ENCODE measurements at places on chromosomes 16 and 17. TPM values are rescaled to one million over a fixed set of nuclear protein-coding genes. Genes with fewer than 3 reads are reported as not detected.

DNA sequence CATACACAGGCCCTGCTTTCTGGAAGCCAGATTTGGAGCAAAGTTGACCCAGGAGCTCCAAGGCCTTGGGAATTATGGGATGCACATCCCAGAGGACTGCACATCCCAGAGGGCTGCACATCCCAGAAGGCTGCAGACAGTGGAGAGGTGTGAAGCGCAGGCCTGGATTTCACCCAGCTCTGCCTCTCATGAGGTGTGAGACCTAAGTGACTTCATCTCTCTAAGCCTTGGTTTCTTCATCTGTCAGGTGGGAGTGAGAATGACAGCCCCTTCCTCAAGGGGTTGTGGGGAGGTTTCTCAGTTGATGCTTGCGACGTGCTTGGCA, 102.3 kb downstream of the GSG1L start:
- DNase-seq, result no peak

GRCh38 chr17:79779084-79779529, 1.2 kb downstream of the CBX2 start:
- no peak for DNase-seq

Gene TEKT1
- not detected for total RNA-seq

Gene DOC2A
- total RNA-seq, result 9.2 TPM

GRCh38 chr17:14121952-14122351, 52.6 kb downstream of the COX10 start:
- DNase-seq, result no peak

Gene CD300H
- total RNA-seq, result not detected

Gene GPR179
- 0.03 TPM for total RNA-seq
